Cerebellar cortex (tissue), 1 donor: ENCODE measurements at places on chromosomes 7 and 10.

DNA sequence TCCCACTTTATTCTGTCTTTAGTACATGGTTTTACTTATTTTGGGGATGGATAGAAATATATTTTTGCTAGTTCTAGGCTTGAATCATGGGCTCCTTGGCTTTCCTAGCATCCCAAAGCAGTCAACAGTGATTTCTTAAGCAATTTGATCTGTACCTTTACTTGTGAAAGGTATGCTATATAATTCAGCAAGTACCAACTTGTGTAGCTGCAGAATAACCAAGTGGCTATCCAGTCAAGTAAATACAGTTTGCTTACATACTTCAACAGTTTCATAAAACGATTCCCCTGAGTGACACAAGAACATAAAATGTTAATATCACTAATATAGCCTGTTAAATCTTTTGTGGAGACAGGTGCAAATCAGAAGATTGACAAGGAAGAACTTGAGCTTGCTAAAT, 67.2 kb downstream of the PODXL start:
- no peak for DNase-seq

DNA sequence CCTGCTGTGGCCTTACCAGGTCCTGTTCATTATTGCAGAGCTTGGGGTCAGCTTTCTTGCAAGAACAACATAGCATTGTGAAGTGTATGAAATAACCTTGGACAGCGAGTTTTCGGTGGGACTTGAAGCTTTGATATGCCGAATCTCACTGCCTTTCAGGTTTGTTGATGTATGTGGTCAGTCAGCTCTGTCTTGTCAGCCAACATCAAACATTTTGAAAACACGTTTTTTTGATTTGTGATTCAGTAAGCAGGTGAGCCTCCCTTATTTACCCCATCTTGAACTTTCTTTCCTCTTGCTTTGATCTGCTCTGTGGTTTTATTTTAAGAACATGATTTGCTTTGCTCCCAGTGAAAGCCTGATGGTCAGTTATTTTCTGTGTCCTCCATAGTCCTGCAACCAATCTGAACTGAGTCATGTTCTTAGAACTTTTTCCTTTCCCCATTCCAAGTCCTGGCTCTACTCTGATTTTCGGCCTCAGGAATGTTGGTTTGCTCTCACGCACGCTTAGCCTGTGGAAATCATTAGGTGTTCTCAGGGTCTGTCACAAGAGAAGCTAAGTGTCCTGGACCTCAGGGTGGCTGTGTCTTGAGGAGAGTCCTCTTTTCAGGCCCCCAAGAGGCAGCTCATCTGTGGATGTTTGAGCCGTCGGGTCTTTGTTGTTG, 8.7 kb downstream of the WBP1L start:
- DNase-seq: no peak

DNA sequence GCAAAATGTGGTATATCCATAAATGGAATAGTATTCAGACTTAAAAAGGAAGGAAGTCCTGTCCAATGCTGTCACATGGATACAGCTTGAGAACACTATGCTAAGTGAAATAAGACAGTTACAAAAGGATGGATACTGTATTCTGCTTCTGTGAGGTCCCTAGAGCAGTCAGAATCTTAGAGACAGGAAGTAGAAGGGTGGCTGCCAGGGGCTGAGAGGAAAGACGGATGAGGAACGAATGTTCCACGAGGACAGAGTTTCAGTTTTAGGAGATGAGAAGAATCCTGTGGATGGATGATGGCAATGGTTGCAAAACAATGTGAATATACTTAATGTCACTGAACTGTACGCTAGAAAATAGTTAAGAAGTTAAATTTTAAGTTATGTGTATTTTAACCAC, 3.8 kb downstream of the PRKCQ start:
- DNase-seq: no peak

DNA sequence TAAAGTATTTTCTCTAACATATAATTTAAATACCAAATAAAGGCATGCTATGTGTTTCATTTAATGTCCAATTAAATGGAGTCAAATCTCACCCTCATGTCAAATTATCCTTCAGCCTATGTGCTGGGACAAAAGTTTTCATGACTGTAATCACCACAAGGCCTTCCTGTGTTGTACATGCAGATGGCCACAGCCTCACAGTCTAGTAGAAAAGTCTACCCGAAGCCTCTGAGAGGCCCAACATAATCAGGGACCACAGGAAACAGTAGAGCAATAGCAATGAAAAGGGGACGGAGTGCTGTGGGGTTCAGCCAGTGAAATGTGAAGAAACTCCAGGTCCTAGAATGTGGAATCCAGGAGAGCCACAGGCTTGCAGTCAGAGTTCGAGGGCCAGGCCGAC, 140.2 kb upstream of the KLF6 start:
- DNase-seq: no peak

GRCh38 chr7:83704564-83704963, 55.6 kb upstream of the SEMA3E start:
- DNase-seq: no peak

GRCh38 chr7:140689199-140690152, 7.0 kb upstream of the NDUFB2 start:
- no peak for DNase-seq

GRCh38 chr7:85130702-85131101, 56.2 kb downstream of the SEMA3D start:
- no peak for DNase-seq

GRCh38 chr7:56291-56913, 136.0 kb upstream of the FAM20C start:
- peak; percentile 67 for DNase-seq

GRCh38 chr7:23963461-23964165, 253.6 kb downstream of the STK31 start:
- DNase-seq: no peak

GRCh38 chr10:5565205-5565545, 40.4 kb downstream of the CALML3 start:
- no peak for DNase-seq

DNA sequence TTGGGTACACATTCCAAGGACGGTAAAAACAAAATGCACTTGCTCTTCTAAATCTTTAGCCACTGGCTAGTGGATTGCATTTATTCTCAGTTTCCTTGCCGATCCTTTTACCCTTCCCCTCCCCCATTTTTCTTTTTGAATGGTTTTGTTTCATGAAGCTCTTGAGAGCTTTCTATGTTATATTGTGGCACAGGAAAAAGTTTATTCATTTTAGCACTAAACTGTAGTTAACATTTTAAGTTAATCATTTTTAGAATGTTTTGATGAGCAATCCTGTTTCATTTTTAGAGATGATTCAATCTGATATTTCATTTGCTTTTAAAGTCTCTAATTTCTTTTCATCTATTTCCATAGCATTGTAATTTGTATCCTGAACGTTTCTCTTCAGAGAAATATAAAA, 24.0 kb downstream of the ZEB1 start:
- DNase-seq: no peak

DNA sequence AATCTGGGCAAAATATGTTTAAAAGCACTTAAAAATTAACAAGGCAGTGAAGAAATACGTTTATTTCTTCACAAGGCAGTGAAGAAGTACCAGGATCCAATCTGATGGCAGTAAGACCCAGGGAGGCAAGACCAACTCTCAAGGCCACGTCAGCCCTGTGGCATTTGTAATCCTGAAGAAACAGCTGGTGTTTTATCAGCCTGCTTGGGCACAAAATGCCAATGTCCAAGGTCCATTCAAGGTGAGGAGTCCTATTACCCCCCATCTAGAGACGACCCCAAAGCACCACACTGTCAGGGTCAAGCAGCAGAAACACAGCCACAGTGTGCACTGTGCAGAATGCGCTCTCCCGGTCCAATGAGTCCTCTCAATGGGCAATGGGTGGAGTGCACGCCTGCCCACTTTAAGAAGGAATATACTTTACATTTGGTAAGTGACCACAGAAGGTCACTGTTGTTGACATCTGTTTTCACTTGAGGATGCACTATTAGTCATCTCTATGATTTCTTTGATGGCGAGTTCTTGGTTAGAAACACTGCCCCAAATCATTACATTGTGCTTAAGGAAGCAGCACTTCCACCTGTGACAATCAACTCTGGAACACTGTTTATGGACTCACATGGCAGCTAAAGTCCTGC, 12.8 kb downstream of the CPXM2 start:
- no peak for DNase-seq

DNA sequence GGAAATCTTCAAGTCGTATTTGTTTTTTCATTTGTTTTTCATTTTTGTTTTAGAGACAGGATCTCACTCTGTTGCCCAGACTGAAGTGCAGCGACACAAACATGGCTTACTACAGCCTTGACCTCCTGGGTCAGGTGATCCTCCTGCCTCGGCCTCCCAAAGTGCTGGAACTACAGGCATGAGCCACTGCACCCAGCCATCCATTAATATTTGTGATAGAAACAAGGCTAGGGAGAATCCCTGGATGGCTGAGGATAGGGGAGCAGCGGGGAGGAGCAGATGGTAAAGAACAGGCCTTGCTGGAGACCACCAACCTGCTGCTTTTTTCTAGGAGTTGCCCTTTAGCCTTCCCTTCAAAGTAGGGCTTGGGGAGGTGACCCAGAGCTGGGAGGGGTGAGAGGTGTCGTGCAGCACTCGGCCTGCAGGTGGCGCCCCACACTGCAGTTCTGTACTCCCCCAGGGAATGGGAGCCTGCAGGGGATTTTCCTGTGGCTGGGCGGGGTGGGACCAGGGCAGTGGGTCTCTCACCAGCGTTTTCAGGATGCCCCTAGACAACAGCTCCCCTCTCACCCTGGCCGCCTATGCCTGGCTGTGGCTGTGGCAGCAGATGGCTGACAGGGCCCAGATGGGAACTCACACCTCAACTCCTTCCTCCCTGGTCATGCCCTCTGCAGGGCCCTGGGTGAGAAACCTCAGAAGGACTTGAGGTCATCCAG, 12.6 kb upstream of the CDH23 start:
- peak; percentile 61 for DNase-seq

DNA sequence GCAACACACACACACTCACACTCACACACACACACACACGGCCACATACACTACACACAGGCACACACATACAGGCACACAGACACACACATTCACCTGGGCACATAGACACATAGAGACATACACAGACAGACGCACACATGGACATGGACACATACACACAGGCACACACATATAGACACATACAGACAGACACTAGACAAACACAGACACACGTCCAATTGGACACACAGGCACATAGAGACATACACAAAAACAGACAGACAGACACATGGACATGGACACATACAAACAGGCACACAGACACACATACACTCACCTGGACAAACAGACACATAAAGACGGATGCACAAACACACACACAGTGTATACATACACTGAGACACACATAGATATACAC, 21.7 kb upstream of the ACTR3B start:
- no peak for DNase-seq

GRCh38 chr10:79244841-79245504, 102.3 kb upstream of the PPIF start:
- DNase-seq: no peak

- DNase-seq: no peak
These were observed 16.7 kb upstream of the C10orf90 start for GRCh38 chr10:126687121-126687606.

DNA sequence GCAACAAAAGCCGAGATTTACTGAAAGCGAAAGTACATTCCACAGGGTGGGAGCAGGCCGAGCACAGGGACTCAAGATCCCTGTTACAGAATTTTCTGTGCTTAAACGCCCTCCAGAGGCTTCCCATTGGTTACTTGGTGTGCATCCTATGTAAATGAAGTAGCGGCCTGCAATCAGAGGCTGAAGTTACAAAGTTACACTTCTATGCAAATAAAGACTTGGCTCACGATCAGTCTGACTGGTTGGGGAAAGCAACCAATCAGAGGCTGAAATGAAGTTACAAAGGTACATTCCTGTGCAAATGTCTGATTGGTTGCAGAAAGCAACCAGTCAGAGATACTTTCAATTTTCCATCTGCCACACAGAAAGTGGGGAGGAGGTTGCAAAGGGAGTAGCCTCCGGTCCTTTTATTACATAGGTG, 4.1 kb downstream of the ACBD7 start:
- DNase-seq: peak; percentile 93

DNA sequence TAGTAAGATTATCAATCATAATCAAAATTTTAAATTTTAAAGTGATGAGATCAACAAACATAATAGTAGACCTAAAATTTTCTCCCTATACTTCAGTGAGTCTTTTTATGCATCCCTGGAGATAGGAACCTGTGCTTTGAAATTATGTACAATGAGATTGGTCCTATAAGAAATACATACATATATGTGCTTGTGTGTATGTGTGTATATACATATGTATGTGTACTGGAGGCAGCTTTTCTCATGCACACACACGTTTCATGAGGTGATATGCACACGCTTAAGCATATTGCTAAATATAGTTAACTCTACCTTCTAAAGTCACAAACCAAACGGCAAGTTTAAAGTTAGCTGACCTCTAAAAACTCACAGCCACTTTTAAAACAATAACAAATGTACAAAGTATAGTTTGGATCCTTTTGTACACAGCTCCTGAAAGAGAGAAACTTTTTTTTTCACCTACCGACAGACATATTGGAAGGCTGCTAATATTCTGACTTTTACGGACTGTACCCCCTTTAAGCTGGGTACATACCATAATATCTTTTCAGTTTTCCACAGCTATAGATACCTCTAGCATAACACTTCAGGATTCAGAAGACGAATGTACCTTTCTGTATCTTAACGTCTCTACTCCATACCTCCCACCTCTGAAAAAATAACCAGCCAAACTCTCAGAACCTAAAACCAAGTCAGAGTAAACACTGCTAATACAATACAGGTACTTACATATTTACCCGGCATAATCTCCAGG, 3.3 kb downstream of the ITGB1 start:
- DNase-seq: no peak

DNA sequence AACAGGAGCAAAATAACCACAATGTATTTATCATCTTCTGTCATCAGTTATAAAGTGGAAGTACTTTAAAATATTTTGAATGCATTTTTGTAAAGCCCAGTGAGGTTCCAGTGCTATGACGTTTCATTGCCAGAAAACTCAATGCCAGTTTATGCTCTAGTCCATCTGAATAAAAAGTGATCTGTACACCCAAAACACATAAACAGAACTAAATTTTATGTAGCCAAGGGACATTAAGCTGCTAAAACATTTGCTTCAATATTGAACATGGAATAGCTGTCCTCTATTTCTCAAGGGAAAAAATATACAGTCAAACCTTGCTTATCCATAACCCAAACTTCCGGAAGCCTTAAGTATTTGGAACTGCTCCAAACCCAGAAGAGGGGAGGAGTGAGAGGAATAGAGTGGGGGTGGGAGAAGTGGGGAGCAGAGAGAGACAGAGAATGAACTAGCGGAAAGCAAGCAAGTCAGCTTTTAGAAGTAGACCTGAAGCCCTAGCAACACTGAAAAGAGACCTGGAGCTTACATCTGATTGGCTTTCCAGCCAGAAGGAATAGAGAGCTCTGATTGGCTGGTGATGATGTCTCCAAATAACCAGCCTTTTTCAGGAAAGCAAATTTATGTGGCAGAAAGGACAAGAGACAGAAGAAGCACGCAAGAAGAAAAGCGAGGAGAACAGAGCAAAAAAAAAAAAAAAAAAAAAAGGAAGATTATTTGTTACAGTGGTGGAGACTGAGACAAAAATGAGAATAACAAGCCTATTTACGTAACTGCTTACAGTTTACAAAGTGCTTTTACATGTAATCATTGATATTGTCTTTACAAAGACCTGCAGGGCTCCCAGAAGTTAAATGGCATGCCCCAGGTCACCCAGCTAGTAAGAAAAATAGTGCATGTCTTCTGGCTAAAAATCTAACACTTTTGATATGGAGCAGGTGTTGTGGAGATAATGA, 196.0 kb downstream of the RNLS start:
- peak; percentile 99 for DNase-seq
